NCI-H1105 treated with DMSO at 0.1 percent for 48 hours (cell line): ENCODE measurements at places on chromosomes 6 and 20.

- DNase-seq, result no peak
Observed at GRCh38 chr20:12750221-12750620, 258.6 kb upstream of the SPTLC3 start.

GRCh38 chr6:11236076-11236750, 3.7 kb upstream of the NEDD9 start:
- DNase-seq, result no peak

GRCh38 chr6:163780994-163781393, 366.5 kb downstream of the QKI start:
- DNase-seq, result peak; percentile 32

DNA sequence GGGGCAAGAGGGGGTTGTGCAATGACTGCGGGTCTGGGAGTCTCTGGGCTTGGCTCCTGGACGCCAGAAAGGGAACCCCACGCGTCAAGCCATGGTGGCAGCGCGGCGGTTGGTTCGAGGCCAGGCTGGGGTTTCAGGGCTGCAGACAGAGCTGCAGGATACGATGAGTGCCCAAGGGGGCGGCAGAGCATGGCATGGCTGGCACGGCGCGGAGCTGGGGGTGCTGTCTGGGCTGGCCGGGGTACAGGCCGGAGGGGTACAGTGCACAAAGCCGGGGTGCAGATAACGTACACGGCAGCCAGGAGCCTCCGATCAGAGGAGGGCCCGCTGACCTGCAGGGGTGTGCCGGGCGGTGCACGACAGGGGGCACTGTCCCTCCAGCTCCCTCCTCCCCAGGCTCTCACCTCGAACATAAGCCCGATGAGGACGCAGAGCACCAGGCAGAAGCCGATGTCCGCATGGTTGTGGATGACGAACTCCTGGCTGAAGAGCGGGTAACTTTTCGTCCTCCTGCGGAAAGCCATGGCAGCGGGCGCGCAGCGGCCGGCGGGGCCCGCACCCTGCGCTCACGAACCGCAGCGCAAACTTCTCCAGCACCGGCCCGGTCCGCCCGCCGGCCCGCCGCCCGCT, 353 bp downstream of the TRAM2 start:
- DNase-seq, result peak; percentile 54

- DNase-seq, result no peak
Observed at GRCh38 chr6:124535746-124536145, 426.5 kb upstream of the RNF217 start.

DNA sequence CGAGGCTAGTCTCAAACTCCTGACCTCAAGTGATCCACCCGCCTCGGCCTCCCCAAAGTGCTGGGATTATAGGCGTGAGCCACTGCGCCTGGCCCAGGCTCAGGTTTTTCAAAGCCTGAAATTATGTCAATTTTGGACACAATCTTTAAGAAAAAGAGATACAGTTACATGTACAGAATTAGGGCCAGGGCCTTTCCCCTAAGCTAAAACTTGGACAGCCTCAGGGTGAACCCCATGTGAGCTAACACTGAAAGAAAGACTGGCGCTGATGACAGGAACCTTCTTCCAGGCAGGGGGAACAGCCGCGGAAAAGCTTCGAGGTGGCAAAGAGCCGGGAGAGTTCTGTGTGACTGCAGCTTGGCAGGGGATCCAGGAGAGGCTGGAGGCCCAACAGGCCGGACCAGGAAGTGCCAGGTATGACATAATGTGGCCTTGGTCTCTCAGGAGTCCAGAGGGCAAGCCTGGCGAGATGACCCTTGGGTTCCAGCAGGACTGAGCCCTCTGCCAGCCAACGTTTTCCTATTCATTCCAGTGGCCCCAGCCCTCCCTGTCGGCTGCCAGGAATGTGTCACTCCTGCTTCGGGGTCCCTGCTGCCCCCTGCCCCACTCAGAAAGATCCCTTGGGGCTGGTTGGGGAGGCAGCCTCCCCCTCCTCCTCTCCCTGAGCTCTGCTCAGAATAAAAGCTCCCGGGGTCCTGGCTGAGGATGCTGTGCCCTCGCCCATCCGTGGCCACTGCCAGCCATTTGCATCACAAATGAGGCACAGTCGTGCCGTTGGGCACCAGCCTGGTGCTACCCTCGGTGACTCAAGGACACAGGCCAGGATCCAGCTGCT, 37.3 kb downstream of the RBM38 start:
- DNase-seq, result no peak

DNA sequence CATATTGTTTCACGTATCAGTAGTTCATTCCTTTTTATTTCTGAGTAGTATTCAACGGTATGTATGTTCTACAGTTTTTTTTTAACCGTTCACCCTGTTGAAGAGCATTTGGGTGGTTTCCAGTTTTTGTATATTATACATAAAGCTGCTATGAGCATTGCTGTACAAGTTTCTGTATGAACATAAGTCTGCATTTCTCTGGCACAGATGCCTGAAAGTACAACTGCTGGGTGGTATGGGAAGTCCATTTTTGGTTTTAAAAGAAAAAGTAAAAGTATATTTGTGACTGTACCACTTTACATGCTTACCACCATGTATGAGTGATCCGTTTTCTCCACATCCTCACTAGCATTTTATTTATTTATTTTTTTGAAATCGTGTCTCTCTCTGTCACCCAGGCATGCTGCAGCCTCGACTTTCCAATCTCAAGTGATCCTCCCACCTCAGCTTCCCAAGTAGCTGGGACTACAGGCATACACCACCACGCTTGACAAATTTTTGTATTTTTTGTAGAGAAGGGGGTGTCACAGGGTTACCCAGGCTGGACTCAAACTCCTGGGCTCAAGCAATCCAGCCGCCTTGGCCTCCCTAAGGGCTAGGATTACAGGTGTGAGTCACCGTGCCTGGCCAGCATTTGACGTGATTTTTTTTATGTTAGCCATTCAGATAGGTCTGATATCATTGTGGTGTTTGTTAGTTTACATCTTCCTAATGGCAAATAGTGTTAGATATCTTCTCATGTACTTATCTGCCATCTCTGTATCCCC, 11.0 kb upstream of the SIM1 start:
- no peak for DNase-seq

DNA sequence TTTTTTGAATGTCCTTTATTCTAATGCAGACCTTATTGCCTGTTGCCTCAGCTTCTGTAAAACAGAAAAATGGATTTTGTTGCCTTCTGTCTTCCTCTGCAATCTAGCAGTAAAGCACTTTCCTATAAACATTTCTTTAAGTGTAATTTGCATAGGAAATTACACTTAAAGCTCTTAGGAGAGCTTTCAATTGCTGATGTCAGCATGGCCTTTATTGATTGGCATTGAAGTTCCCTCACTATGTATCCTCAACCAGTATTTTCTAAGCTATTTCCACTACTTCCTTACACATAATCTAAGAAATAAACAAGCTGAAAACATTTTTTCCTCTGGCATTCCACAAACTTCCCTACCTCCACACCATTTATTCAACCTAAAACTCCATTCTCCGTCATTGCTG, 22.3 kb downstream of the ADGRG6 start:
- DNase-seq, result no peak

GRCh38 chr6:95846652-95847051, 169.1 kb upstream of the FUT9 start:
- peak; percentile 77 for DNase-seq

DNA sequence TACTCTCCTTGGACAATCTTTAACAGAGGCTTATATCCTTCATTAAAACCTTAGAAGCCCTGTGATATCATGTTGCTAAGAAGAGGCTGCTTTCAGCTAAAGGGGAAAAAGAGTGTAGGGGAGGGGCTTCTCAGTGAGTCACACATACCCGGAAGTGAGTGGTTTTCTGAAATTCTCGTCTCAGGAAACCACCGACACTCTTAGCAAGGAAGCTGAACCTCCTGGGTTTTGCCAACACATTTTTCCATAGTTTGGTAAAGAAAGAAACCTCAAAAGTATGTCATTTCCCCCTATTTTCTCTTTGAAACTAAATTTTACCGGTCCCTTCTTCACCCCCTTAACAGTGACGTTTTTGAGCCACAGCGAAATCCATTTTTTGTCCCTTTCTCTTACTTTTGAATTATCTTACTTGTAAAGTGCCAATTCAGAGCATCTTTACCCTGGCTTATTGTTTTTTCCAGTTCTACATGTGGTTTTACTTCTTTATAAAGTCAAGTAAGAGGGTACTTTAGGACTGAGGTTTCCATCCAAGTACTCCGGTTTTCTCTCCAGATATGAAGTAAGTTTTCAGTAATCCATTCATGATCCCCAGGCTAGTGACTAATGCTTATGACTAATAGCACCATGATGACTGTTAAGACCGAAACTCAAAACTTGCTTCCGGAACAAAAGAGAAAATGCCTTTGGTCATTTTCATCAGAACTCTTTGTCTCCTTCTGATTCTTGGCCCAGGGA, 219.3 kb downstream of the ARHGAP18 start:
- DNase-seq, result no peak

DNA sequence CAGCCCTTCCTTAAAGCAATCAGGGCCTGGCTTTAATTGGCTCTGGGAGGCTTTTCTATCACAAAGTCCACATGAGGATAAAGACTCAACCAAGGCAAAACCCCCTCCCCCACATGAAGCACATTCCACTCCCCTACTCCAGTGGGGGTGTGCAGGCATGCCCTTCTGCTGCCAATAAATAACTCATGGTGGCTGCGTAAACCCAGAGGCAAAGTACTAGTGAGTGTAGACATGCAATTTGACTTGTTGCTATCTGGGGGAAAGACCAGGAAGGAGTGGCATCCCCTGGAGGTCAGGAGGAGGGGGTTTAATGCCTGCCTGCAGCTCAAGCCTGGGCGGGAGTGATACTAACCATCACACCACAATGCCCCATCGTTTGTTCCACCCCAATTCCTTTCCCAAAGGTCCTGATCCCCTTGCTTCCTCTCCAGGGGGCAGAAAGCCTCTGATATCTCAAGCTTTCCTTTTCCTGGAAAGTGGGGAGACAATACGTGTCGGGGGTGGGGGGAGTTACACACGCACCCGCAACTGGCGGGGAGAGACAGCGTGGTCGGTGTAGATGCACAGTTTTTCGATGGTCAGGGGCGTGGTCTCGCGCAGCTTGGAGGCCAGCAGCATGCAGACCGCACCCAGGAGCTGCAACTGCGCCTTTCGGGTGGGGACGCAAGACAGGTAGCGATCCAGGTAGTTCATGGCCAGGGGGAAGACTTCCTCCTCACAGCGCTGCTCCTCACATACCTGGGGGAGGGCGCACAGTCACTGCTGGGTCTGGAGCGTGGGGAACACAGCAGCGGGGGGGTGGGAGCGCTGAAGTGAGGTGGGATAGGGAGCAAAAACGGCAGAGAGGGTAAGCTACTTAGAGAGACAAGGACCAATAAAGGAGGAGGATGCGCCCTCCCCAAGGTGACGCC, 1.5 kb downstream of the CCND3 start:
- no peak for DNase-seq

- no peak for DNase-seq
Observed at GRCh38 chr6:2890976-2891767, 11.9 kb downstream of the SERPINB9 start.

DNA sequence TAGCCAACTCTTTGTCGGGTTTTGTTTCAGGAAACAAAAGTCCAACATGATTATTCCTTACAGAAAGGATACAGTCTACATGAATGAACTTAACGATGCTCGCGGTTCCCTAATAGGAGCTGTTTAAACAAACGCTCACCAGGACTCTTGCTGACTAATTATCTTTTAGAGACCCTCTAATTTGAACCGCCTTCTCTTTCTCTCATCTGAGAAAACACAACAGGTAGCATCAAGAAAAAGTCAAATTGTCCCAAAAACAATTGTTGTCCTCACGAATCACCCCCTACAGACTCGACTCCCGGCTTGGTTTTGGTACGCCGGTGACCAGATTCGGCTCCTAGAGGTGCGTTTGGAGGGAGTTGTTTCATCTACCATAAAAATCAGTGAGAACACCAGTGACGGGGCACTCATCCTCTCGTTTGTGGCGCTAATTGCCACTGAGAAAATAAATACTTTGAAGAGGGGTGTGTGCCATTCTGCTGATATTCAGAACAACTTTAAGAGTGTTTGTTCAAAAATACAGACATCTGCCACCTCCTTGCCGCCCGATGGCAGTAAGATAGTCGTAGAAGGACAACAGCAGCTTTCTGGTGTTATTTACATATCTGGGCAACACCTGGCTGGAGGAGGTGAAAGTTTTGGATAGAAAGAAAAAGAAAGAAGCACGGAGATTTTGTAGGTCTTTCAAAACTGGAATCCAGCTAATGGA, 1.1 kb upstream of the SIM1 start:
- DNase-seq, result peak; percentile 63

DNA sequence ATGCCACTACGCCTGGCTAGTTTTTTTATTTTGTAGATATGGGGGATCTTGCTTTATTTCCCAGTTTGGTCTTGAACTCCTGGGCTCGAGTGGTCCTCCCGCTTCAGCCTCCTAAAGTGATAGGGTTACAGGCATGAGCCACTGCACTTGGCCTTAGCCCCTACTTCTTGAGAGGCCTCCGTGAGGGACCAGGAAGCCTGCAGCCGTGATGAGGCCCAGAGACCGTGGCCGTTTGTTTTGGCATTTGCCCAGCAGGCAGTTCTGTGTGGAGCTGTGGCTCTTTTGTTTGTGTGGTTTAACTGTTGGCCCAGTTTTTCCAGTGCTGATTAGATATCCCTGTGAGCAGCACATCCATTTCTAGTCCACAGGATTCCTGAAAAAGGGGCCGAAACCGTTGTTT, 39.8 kb downstream of the SRSF3 start:
- peak; percentile 48 for DNase-seq

DNA sequence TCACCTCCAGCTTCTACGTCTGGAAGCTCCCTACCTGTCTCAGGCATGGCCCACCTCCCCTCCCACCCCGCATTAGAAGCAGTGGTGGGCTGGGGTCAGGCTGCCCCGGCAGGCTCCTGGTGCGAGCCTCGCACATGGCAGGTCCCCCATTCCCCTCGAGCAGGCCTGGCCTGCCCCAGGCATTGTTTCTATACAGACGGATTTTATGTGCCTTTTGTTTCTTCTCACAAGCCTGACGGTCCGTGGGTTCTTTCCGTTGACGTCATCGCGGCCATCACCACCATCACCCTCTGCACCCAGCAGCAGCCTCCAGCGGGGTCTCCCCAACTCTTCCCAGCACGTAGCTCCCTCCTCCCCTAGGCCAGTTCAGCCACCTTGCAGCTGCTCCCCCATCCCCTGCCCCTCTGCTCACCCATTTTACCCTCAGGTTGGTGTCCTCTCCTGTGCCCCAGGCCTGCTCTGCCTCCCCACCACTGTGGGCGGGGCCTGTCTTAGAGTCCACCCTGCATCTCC, 4.6 kb downstream of the CST7 start:
- no peak for DNase-seq

- DNase-seq, result no peak
Observed at GRCh38 chr6:80872951-80873308, 766.5 kb downstream of the BCKDHB start.

- no peak for DNase-seq
Observed at GRCh38 chr20:199996-200395, 10.5 kb upstream of the DEFB128 start.
